A549 treated with Mapracorat at 1 μM for 4 hours (cell line): ENCODE measurements at places on chromosomes 3 and 15. TPM values are rescaled to one million over a fixed set of nuclear protein-coding genes. Genes with fewer than 3 reads are reported as not detected.

Gene OR5H6
- not detected in 5 replicates for total RNA-seq

Gene CYP1A2
- not detected in 5 replicates for total RNA-seq

Gene NRROS
- total RNA-seq, result not detected in 5 replicates

Gene PODXL2
- 7.9 to 11.3 TPM (median 9.8 TPM) in 5 replicates for total RNA-seq

Gene MAP3K13
- total RNA-seq, result 12.4 to 15.2 TPM (median 13.0 TPM) in 5 replicates

Gene ACTC1
- total RNA-seq, result 0.17 to 0.50 TPM (median 0.20 TPM) in 5 replicates

Gene NDN
- 0.08 to 0.13 TPM in 2 of 5 replicates, not detected in the others for total RNA-seq

Gene HES1
- total RNA-seq, result 9.5 to 14.1 TPM (median 11.3 TPM) in 5 replicates

Gene CCDC50
- total RNA-seq, result 23.5 to 29.9 TPM (median 26.7 TPM) in 5 replicates

Gene ATP13A4
- total RNA-seq, result not detected in 5 replicates

Gene AQR
- 29.5 to 34.5 TPM (median 32.5 TPM) in 5 replicates for total RNA-seq

Gene PLS1
- 9.3 to 10.9 TPM (median 10.4 TPM) in 5 replicates for total RNA-seq

Gene B4GALT4
- total RNA-seq, result 81.1 to 113 TPM (median 103 TPM) in 5 replicates

Gene CRABP1
- total RNA-seq, result 1.2 to 2.2 TPM (median 1.7 TPM) in 5 replicates

Gene CERS3
- total RNA-seq, result not detected in 5 replicates

Gene H1-8
- not detected in 5 replicates for total RNA-seq

Gene ARL6
- total RNA-seq, result 4.1 to 5.8 TPM (median 4.9 TPM) in 5 replicates

Gene CKMT1A
- total RNA-seq, result 2.0 to 3.5 TPM (median 2.7 TPM) in 5 replicates

Gene XCR1
- total RNA-seq, result not detected in 5 replicates

Gene LEO1
- 43.9 to 64.3 TPM (median 44.0 TPM) in 5 replicates for total RNA-seq

Gene SPESP1
- total RNA-seq, result not detected in 5 replicates

Gene PRR23B
- not detected in 5 replicates for total RNA-seq

Gene HAUS2
- total RNA-seq, result 18.1 to 22.3 TPM (median 21.0 TPM) in 5 replicates

Gene SOX14
- total RNA-seq, result not detected in 5 replicates

Gene CHRM5
- 0.03 to 0.04 TPM in 2 of 5 replicates, not detected in the others for total RNA-seq

Gene TMCO5A
- total RNA-seq, result not detected in 5 replicates

Gene NRG4
- total RNA-seq, result 0.44 to 1.3 TPM (median 0.73 TPM) in 5 replicates

Gene THSD4
- total RNA-seq, result 20.3 to 28.3 TPM (median 24.4 TPM) in 5 replicates

Gene BFSP2
- not detected in 5 replicates for total RNA-seq

Gene HCN4
- total RNA-seq, result 0.25 to 0.38 TPM (median 0.33 TPM) in 5 replicates

Gene TNFSF10
- total RNA-seq, result 0.08 to 0.15 TPM (median 0.14 TPM) in 3 of 5 replicates, not detected in the others

Gene FANCD2OS
- total RNA-seq, result not detected in 5 replicates

Gene TRH
- not detected in 5 replicates for total RNA-seq

Gene CFAP91
- total RNA-seq, result 0.15 to 0.43 TPM (median 0.24 TPM) in 4 of 5 replicates, not detected in the other

Gene MYO5A
- 21.1 to 33.2 TPM (median 25.7 TPM) in 5 replicates for total RNA-seq

Gene VWA5B2
- 0.21 to 0.60 TPM (median 0.34 TPM) in 5 replicates for total RNA-seq

Gene TM4SF18
- 33.6 to 37.3 TPM (median 34.3 TPM) in 5 replicates for total RNA-seq

Gene INKA1
- total RNA-seq, result 1.4 to 3.1 TPM (median 2.1 TPM) in 5 replicates

Gene SLC28A2
- not detected in 5 replicates for total RNA-seq

Gene CFAP100
- not detected in 5 replicates for total RNA-seq

Gene C3orf18
- total RNA-seq, result 2.1 to 3.0 TPM (median 2.3 TPM) in 5 replicates

Gene RNU5B-1
- not detected in 5 replicates for total RNA-seq

Gene TEX55
- not detected in 5 replicates for total RNA-seq

Gene KCNAB1
- total RNA-seq, result not detected in 5 replicates

Gene UNC13C
- total RNA-seq, result not detected in 5 replicates
